ENCODE measurements at places on chromosomes 16 and 17. TPM values are rescaled to one million over a fixed set of nuclear protein-coding genes. Genes with fewer than 3 reads are reported as not detected.

ARHGAP44 gene
- 2.9 TPM for total RNA-seq

GGT6 gene
- not detected for total RNA-seq

TBC1D3D gene
- total RNA-seq: not detected

CDK5R1 gene
- total RNA-seq: 3.5 TPM

PHOSPHO1 gene
- 0.80 TPM for total RNA-seq
